ENCODE measurements at places on chromosomes 5 and 9. TPM values are rescaled to one million over a fixed set of nuclear protein-coding genes. Genes with fewer than 3 reads are reported as not detected.

DNA sequence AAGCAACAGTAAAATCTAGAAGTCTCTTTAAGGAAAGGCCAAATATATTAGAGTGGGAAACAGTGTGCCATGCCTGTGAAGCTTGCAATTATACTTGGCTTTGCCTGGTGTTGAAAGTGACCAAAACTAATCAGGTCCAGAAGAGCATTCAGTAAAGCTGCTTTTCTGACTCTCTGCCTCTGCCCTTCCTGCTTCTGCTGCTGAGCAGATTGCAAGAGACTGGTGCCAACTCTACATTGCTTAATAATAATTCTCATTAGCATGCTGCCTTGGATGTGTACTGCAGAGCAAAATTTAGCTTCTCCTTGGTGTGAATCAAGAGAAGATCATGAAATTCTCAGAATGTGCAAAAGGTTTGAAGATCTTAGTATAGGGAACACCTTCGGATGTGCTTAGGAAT, 120.4 kb upstream of the RFX3 start:
- DNase-seq = no peak

DNA sequence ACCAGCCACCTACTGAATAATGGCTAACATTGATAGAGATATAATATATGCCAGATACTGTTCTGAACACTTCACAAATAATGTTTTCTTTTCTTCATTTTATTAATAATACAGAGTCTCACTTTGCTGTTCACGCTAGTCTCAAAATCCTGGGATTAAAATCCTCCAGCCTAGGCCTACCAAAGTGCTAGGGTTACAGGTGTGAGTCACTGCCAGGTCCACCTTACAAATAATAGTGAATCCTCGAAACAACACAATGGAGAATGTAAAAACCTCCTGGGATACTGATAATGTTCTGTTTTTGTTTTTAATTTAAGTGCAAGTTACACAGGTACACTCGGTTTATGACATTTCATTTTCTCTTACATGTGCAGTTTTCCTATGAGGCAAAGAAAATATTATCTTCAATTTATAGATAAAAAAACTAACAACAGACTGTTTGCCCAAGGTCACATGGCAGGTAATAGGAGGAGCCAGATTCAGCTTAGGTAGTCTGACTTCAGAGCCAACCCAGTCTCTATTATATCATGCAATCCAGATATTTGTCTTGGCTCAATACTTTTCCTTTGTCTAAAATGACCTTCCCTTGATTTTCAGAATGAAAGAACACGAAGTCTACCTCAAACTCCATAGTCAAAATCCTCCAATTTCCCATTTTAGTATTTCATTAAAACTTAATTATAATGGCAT, 7.8 kb downstream of the ZFR start:
- DNase-seq = no peak

The SPATA31E1 gene
- total RNA-seq = not detected

DNA sequence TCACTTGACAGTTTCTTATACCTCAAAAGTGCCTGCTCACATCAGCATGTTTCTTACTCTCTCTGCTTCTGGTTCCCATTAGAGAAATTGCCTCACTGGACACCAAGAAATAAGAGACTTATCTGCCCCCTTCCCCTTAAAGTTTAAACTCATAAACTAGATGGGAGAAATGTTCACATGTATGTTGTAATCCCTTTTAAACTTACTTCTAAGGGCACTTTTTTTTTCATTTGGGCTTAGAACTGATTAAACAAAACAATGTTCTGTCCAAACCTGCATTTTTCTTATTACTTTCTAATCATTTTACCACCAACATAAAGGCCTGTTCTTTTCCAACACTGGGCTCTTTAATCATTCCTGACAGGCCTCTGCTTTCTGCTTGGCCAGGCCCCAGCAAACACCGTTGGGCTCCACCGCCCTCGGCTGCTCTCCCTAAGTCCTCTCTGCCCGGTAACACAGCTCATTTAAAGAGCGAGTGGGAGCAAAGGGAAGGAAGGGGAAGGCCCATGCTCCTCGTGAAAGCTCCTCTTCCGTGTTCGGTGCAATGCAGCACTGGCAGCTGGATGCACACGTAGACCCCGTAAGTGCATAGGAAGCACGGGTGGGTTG, 53.4 kb downstream of the ROR2 start:
- DNase-seq = peak; percentile 68

The C5orf52 gene
- not detected for total RNA-seq

Measured in A673 (cell line).